ENCODE measurements at places on chromosomes 16 and 17.

DNA sequence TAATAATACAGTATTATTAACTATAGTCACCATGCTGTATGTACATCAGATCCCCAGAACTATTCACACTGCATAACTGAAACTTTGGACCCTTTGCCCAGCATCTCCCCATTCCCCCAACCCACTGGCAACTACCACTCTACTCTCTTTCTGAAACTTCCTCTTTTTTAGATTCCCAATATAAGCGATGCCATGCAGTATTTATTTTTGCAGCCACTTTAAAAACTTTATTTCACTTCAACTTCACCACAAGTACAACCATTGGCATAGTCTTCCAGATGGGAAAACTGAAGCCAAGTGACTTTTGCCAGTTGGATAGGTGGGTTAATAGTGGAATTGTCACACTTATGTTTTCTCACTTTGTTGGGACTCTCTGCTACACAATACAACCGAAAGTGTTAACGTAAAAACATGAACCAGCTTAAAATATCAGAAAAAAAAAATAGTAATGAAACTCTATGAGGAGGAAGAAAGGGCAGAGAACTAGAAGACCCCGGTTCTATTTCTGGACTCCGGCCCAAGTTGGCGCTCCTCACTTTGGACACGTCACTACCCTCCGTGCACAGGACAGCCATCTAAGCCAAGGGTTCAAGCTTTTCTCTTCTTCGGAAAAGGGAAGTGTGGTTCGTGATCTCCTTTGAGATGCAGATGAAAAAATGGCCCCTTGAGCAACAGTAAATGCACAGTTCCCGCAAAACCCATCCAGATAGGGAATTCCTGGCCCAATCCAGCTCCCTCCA, 743 bp downstream of the SHCBP1 start:
- no peak for DNase-seq

- DNase-seq, result no peak
Measured at GRCh38 chr17:3980381-3981014, 16.3 kb upstream of the ATP2A3 start.

GRCh38 chr17:17661834-17662385, 19.3 kb upstream of the RAI1 start:
- DNase-seq, result no peak

GRCh38 chr17:30570191-30570590, 93.0 kb downstream of the GOSR1 start:
- no peak for DNase-seq

DNA sequence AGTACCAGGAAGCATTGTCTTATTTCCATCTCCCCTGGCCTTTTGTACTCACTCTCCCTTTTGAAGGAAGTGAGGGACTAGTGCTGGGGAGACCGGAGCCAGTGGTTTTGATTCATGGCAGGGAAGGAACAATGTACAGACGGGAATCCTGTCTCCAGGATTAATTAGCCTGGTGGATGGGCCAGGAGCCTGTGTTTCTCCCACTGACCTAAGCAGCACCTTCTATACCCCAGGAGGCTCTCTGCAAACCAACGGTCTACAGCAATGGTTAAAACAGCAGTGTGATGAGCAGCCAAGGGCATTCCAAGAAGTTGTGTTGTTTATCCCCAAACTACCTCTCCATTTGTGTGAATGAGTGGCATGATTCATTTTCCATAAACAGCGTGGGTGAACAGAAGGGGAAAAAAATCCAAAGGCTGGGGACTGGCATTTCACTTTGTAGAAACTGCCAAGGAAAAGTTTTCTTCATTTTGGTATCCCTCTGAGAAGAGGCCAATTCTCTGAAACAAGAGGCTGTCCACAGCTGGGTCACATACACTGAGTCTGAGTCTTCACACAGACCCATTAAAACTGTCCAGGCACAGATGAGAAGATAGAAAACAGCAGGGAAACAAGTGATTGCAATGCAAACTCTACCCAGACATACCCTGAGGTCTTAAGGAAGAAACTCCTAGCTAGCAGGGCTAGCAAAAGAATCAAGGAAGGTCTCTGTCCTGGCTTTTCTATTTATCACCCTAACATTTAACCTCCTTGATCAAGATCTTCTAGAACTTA, 18.1 kb downstream of the ANKFN1 start:
- no peak for DNase-seq

DNA sequence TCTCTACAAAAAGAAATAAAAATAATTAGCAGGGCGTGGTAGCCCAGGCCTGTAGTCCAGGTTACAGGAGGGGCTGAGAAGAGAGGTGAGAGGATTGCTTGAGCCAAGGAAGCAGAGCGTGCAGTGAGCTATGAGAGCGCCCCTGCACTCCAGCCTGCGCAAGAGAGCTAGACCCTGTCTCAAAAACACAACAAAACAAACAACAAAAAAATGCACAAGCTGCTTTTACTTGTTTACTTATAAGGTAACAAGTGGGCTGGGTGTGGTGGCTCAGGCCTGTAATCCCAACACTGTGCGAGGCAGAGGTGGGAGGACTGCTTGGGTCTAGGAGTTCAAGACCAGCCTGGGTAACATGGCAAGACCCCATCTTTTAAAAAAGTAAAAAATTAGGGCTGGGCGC, 1.7 kb downstream of the CYTH1 start:
- no peak for DNase-seq

DNA sequence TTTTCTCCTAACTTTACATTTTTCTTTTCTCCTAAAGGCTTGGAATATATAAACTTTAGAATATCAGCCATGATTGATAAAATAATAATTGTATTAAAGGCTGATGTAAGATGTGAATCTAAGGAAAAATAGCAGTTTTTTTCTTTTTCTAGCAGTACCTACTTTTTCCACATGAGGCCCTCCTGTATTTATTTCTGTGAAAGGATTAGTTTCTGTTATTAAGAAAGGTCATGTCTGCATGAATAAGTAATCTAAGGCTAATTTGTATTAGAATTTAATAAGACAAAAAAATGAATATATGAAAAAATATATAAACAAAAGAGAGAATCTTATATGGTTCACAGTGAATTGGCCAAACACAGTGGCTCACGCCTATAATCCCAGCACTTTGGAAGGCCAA, 85.3 kb downstream of the STXBP4 start:
- DNase-seq, result no peak

DNA sequence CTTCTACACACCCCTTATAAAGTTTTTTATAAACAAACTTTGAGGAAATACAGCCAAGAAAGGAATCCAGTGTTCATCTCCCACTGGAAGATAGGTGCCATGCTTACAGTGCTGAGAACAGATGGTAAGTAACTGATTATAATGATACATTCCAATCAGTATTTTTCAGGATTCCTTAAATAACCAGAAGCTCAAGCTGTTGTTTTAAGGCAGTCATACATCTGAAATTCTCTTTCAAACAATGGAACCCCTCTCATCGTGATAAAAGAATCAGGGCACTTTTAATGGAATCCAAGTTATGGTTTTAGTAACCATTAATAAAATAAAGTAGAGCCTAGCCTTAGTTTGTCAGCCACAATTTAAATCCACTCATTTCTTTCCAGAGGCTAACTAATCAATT, 56.1 kb upstream of the STAC2 start:
- DNase-seq, result no peak

DNA sequence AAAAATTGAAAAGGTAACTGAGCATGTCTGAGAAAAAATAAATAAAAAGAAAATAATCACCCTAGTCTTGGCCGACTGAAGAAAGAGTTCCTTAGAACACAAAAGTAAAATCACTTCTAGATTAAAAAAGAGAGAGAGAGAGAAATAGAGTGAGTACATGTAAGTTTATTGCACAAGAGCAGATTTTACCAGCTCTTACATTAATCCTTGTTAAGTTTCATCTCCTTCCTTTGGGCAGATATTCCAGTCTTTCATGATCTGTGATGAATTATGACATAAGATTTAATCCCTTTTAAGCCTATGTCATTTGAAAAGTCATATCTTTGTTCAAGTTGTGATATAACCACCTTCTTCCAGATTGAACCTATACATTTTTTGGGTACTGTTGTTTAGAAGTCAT, 54.8 kb downstream of the NFAT5 start:
- DNase-seq, result no peak

GRCh38 chr16:64417711-64418227, 704.1 kb downstream of the CDH11 start:
- DNase-seq, result no peak

DNA sequence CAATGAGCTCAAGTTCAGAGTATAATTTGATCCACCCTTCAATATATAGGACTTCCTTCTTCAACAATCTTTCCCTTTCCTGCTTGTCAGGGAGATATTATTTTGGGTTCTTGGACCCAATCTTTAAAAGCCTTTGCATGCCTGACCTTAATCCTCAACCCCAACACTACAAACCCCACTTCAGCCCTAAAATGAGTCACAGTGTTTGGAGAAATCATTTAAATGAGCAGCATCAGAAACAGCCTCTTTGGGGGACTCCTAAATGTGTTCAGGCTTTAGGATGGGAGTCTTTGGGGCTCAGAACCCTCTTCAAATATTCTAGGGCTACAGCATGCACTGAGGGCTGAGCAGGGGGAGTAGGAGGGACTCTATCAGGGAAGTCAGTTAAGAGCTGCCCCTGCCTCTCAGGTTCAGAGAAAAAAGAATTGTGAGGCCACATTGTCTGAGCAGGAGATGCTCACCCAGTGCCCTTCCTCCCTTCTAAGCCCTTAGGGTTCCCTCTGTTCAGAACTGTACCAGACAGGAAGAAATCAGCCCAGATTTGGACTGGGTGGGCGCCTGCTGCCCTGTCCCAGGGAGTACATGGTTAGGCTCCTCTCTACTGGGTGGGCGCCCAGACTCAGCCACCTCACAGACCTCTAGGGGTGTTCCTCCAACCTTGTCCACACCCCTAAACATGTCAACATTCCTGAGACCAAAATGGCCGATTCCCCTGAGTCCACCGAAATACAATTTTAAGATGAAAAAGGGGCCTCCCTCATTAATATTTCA, 5.0 kb downstream of the NEUROD2 start:
- DNase-seq, result no peak

- no peak for DNase-seq
Measured at GRCh38 chr16:65658787-65659220, 536.9 kb upstream of the CDH11 start.

GRCh38 chr17:68443972-68444464, 13.3 kb downstream of the WIPI1 start:
- no peak for DNase-seq

DNA sequence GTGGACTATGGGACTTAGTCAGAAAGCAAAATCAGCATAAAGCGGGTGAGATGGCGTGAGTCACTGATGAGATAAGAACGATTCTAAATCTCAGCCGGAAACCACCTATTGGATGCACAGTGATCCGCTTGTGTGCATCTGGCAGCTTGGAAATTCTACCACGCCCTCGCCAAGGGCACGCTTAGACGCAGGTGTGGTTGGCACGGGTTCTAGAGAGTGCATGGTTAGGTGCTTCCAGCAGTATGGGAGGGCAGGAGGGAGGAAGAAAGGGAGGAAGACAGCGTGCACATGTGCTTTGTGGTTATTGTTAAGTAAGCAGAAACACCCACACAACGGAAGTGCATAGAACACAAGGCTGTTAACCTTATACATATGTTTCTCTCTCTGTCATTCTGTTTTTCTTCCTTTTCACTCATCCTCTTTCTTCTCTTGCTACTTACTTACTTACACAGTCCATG, 374.0 kb upstream of the ASIC2 start:
- DNase-seq, result no peak

DNA sequence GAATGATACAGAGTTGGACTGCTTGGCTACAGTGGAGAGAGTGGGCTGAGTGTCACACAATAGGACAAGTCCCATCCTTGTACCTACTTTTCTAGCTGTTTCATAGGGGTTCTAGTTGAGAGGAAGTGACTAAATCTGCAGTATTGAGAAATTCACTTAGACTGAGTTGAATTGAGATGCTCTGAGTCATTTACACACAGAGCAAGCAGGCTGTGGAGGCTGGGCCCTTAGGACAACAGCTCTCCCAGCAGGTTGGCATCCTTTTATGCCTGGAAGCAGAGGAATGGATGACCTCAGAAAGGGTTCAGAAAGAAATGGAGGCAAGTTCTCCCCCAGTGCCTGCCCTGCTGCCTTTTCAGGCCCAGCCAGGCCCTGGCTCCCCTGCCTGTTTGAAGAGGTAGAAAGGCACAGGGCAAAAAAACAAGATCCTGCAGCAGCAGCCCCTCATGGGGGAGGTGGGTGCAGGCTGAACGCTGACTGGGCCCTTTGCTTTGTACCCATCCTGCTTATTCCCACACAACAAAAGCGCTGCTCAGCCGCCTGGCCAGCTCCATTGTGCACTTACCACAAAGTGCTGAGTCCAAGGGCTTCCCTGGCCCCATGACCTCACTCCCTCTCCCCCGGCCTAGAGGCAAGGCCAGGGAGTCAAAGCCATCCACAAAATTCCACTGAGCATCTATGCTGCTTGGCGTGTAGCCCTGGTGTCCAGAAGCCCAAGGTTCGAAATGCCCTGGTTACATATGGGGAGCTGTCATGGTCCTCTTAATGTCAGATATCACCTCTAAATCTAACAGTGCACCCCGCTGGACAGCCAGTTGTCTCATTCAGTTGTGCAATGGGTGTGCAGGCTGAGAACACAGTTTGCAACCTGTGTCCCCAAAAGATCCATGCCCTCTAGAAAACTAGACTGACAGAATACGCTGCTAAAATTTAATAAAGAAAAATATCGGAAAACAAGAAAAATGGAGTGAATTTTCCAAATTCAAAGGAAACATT, 5.4 kb upstream of the CRYBA1 start:
- DNase-seq, result no peak

DNA sequence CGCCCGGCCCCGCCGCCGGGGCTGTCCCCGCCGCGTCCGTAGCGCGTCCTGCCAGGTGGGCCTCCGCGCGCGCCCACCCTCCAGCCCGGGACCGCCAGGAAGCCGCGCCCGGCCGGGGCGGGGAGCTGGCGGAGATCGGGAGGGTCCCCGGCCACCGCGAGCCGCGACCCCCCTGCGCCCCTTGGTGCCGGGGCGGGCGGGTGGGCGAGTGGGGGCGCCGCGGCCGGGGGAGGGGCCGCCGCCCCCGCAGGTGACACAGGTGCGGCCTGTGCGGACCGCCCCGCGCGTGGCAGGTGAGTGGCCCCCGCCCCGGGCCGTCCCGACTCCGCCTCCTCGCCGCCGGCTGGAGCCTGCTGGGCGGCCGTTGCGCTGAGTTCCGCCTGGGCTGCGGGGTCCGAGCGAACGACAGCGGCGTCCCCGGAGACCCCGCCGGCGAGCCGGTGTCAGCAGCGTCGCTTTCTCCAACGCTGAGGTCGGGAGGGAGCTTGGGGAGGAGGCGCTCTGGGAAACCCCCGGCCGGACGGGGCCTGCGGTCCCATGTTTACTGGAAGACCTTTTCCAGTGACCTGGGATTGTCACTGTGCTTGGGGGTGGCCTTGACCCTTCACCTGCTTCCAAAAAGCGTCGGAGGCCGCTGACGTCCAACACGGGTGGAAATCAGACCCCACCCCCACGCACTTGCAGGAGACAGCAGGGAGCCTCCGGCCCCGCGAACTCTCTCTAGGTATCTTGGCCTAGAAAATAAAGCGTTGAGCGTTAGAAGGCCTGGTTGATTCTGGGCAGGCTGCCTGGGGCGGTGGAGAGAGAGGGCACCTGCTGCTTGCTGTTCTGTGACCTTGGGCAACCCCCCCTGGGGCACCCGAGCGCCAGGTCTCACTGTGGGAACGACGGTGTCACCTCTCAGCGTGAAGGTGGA, 542 bp downstream of the KLHL36 start:
- DNase-seq, result no peak

DNA sequence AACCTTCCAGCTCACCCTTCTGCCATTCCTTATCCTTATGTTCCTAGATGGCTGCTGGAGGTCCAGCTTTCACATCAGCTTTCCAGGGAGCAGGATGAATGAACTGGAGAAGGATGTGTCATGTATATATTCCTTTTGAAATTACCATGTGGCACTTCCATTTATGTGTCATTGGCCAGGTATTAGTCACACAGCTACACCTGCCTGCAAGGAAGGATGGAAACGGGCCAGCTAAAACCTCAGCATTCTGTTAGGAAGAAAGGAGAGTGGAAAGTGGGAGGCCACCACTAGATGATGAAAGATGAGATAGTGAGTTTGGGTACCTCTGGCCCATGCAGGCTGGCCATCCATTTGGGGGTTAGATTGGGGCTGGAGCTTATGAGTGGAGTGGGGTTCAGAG, 67.5 kb downstream of the KSR1 start:
- no peak for DNase-seq
